ENCODE measurements at places on chromosomes 16 and 17. TPM values are rescaled to one million over a fixed set of nuclear protein-coding genes. Genes with fewer than 3 reads are reported as not detected.
A peak's percentile ranks its signal among the peaks of the same experiment; 100 is the strongest.

DNA sequence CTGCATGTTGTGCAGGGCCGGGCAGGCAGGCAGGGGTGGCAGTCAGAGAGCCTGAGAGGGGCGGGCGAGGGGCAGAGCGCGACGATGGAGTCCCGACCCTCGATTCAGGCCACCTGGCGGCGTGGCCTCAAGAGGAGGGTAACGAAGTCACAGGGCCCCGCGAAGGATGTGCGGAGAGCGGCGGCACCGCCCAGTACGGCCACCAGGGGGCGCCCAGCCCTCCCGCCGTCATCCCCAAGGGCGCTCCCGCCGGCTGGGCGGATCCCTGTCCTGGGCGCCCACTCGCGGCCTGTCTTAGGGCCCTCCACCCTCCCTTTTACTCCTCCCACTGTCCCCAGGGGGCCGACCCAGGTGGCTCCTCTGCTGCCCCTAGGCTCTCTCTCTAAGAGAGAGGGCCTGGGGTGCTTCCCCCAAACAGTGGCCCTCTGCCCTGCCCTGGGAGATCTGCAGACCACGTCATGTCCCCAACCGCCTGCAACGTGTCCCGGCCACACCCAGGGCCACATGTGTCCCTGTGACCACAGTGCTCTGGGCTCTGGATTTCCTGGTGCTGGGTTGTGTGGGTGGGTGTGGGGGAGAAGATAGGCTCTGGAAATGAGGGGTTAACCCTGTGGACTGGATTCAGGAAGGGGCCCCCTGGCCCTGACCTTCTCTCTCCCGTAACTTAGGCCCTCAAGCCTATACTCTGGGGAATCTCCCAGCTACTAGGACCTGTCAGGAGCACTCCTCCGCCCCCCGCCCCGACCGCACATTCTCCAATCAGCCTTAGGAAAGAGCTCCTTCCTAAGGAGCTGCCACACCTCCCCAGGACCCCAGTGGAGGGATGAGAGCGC, 5.9 kb downstream of the DPEP2 start:
- DNase-seq, result peak; percentile 4

- DNase-seq, result no peak
These were observed 39.6 kb downstream of the HLF start for GRCh38 chr17:55304171-55304859.

DNA sequence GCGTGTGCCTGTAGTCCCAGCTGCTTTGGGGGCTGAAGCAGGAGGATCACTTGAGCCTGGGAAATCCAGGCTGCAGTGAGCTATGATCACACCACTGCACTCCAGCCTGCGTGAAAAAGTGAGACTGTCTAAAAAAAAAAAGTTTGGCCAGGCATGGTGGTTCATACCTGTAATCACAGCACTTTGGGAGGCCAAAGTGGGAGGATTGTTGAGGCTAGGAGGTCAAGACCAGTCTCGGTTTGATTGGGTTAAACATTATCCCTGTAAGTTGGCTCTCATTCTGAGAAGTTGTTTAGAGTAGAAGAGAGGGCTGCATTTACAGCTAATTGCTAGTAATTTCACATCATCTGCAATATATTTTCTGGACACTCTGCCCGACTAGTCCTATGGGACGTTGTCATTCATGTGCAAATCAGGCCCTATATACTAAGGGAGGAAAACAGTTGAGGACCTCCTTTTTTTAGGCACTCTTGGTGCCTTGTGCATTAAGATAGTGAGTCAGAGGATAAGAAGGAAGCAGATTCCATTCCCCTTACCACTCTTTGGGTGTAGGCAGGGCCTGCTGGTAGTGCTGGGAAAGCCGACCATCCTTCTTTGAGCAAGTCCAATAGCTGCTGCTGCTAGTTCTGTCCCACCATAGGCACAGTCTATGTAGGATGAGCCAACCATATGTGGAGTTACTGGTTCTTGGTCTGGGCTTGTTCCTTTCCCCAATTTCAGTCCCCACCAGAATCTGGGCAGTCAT, 18.7 kb downstream of the HMOX2 start:
- peak; percentile 88 for DNase-seq

DNA sequence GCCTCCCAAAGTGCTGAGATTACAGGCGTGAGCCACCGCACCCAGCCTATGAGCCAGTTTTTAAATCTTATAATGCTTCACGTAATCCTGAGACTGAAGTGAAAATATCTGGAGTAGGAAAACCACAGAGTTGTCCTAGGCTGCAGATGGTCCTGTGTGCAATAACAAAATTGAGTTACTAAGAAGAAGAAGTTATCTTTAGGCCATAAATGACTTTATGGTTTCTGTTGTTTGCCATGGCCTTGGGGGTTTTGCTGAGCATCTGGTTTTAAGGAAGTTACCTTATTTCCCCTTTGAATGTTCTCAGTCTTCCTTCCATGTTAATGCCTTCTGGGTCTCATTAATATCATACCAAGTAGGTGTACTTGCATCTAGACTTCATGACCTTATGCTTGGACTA, 16.5 kb downstream of the NMT1 start:
- DNase-seq, result no peak

DNA sequence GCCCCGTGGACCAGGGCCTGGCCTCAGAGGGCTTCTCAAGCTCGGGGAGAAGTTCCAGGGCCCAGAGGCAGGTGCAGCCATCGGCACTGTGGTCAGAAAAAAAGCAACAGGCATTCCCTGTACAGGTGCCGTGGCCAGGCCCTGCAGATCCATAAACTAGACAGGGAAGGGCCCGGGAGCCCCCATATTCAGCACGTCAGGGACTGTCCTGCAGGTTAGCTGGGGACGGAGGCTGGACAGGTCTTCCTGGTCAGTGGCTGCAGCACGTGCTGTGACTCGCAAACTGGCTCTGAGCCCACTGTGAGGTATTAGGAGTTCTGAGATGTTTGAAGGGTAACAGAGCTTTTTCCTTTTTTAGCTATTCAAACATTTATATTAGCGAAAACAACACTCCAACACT, 15.0 kb upstream of the C16orf95 start:
- peak; percentile 3 for DNase-seq

- DNase-seq, result no peak
These were observed 111.8 kb downstream of the SMG6 start for GRCh38 chr17:2191785-2192184.

DNA sequence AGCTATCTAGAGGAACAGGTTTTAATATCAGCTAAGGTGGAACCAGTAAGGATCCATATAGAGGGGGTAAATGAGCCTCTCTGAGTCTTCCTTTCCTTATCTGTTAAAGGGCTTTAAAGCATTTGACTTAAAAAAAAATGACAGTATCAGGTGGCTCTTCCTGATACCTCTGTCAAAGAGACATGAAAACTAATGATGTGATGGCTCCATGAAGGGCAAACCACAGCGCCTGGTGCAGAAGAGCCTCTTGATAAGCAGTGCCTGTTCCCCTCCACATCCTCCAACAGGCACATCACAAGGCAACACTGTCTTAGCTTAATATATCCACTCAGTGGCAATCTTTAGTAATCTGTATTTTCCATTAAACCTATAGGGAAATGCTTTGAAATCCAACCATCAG, 68.9 kb downstream of the USP31 start:
- DNase-seq, result no peak

DNA sequence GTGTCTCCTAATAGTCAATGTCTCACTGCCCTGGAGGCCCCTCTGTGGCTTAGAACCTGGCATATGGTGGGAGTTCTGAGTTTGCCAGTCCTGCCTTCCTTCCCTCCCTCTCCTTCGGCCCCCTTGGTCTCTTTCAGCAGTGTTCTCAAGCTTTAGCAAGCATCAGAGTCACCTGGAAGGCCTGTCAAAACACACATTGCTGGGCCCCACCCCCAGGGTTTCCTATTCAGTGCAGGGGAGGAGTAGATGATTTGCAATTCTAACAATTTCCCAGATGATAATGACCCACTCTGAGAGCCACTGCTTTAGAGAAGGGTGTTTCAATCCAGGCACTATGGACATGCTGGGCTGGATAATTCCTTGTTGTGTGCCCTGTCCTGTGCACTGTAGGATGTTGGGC, 26.4 kb upstream of the TMEM220 start:
- no peak for DNase-seq

DNA sequence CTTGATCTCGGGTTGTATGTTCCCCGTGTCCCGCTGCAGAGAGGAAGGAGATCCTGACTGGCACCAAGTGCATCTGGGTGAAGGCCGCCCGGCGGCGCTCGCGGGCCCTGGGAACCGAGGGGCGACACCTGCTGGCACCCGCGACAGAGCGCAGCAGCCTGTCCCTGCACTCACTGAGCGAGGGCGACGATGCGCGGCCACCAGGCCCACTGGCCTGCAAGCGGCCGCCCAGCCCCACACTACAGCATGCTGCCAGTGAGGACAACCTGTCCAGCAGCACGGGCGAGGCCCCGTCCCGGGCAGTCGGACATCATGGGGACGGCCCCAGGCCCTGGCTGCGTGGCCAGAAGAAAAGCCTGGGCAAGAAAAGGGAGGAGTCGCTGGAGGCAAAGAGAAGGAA, 7.5 kb downstream of the BTBD17 start:
- DNase-seq, result no peak

GRCh38 chr17:62819511-62820221, 11.6 kb upstream of the MARCHF10 start:
- DNase-seq, result peak; percentile 98

DNA sequence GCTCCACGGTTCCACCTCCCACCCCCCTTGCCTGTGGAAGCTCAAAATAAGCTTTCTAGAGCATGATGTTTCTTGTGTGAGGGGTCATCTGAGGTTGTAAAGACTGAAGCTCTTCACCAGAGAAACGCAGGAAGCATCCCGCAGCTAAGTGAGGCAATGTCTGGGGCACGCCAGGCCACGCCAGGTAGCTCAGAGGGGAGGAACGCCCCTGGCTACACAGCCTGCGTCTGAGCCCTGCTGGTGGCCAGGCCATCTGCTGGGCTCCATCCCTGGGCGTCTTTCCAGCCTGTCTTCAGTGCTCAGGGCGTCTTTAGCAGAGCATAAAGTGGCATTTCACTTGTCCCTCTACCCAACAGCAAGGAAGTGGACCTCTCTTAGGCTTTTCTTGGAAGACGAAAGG, 15.2 kb downstream of the SOCS3 start:
- no peak for DNase-seq

GRCh38 chr16:86398622-86399021, 111.7 kb upstream of the FOXF1 start:
- no peak for DNase-seq

DNA sequence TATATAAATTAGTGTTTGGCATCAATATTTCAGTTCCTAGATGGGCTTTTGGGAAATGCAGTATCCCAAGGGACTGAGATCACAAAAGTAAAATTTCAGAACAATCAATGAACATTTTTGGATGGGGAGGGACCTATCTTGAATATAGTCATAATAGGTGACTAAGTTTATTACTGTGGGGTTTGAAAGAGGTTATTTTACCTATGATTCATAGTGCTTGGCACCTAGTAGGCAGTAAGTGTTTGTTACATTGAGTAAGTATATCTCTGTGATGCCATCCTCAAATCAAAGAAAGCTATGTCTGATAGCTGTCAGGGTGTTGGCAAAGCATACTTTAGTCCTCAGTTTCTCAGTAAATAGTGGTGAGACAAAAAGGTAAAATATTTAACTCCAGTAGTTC, 36.9 kb downstream of the ZNF207 start:
- DNase-seq, result peak; percentile 49

GRCh38 chr17:73338050-73338521, 26.3 kb upstream of the CDC42EP4 start:
- no peak for DNase-seq

DNA sequence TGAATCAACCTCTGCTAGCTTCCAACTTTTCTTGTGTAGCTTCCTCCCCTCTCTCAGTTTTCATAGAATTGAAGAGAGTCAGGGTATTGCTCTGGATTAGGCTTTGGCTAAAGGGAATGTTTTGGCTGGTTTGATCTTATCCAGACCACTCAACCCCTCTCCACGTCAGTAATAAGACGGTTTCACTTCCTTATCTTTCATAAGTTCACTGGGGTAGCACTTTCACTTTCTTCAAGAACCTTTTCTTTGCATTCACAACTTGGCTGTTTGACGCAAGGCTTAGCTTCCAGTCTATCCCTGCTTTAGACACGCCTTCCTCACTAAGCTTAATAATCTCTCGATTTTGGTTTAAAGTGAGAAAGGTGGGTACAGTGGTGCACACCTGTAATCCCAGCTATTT, 29.7 kb upstream of the OR1A2 start:
- no peak for DNase-seq

DNA sequence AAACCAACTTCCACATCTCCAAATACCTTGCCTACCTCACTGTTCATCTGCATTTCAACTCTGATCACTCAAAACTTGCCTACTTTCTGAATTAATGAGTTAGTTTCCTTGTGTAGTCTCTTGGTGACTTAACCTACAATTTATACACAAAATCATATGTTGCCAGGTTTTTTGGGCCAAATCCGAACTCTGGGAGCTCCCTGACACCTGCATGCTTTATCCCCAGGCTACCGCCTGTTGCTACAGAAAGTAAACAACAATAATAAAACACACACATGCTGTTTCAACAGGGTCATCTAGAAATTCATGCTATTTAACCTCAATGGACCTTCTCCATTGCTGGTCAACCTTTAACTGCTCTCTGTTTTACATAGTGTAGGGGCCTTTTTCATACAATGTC, 104.5 kb upstream of the AXIN2 start:
- no peak for DNase-seq

- peak; percentile 93 for DNase-seq
These were observed 290.3 kb downstream of the SOX9 start for GRCh38 chr17:72411124-72411563.

DNA sequence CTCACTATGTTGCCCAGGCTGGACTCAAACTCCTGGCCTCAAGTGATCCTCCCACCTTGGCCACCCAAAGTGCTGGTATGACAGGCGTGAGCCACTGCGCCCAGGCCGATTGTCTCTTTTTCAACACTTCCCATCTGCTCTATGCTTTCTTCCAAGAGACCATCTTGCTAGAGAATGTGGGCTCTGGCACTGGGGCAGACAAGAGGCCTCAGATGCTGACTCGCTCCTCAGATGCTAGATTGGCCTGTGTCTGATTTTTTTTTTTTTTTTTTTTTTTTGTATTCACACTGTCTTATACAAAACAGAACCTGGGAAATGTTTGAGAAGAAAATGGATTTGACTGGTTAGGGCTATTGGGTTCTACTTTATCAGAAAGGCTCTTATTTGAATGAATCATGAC, 58.2 kb downstream of the CYB5D2 start:
- DNase-seq, result no peak

The TMEM88 gene
- total RNA-seq, result 0.65 TPM

The TSNAXIP1 gene
- total RNA-seq, result 4.8 TPM

The TBC1D3L gene
- 1.4 TPM for total RNA-seq

The NOS2 gene
- total RNA-seq, result not detected

The NPTX1 gene
- total RNA-seq, result 0.17 TPM

The HSD11B2 gene
- 1.7 TPM for total RNA-seq

The KAT8 gene
- total RNA-seq, result 33.5 TPM
